ENCODE measurements at places on chromosomes 7 and 10.

DNA sequence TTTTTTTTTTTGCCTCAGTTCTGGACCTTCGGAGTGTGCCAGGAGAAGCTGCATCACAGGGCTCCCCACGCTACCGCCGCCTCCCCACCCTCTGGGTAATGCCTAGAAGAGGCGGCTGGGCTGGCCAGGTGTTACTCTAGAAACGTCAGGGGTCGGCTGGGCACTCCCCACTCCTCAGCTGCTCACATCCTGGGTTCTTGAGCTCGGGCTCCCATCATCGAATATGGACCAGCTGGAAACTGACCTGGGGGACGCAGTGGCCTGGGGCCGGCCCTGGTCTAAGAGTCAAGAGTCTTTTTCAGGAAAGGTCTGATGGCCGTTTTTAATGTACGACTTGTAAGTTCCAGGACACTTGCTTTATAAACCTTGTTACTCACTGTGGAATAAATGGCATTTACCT, 326.5 kb downstream of the WDR37 start:
- DNase-seq: no peak

DNA sequence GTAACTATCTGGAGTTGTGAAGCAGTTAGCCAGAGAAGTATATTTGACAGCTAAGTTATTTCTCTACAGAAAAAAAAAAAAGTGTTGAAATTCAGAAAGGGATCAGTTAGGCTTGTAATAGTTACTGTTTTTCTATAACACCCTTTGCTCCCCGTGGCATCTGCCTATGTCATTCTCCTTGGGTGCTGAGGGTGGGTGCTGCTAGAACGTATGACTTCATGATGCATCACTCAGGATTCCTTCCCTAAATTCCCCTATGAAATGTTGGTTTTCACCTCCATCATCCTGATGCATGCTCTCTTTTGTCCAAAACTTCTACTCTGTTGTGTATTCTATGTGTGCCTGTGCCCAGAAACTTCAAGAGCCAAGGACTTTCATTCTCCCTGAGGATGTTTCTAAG, 536.4 kb downstream of the GRM8 start:
- no peak for DNase-seq

DNA sequence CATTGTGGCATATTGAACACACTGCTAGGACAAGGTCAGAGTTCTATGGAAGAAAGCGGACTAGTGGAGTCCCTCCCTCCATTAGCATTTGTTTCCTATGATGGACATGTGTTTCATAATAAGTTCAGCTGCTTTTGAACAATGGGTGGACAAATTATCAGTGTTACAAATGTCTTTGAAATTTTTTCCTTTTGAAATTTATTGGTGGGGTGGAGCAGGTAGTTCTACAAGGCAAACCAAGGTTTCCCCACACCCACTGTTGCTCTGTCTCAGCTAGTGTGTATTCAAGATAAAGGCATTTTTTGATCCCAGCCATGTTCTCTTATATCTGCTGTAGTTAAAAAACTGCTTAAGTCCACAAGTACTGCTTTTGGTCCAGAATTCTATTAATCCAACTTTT, 79.9 kb downstream of the MALSU1 start:
- no peak for DNase-seq

DNA sequence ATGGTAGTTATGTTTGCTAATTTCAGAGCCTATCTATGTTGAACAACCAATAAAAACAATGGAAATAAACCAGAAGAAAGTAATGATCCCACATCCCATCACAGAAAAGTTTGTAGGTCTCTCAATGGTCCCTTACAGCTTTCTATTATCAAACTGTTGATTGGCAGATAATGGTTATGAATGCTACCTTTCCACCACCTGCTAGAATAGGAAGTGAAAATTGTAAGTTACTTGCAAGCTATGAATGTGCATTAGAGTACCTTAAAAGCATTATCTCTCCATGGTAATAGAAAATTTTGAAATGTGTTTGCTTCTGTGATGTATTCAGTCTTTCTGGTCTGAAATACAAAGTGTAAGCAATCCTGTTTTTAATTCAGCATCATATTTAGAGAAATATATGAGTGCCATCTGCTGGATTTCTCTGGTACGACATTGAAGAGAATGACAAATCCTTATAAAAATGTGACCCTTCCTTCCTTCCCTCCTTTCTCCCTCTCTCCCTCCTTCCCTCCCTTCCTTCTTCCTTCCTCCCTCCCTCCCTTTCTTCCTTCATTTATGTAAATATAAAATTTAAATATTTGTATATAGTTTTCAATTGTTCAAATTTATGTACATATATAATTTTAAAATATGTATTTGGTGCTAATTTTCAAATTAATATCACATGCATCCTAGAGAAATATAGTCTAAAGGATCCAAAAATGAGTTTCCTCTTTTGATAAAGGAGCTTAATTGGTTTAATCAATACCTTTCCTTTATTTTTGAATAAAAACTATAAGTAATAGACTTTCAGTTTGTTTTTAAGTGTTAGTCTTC, 41.4 kb upstream of the PNLIPRP3 start:
- DNase-seq: no peak

DNA sequence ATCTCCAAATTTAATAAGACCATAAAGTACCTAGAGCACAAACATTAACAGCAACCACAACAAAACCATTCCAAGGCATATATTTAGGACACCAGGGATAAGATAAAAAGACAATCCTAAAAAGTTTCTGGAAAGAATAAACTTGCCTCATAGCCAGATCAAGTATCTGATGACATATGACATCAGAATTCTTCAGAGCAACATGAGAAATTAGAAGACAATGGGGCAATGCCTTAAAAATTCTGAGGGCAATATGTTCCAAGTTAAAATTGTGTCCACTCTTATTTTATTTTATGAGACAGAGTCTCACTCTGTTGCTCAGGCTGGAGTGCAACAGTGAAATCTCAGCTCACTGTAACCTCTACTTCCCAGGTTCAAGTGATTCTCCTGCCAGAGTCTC, 2.8 kb downstream of the EFCAB10 start:
- DNase-seq: no peak

GRCh38 chr10:132687181-132687892, 98.6 kb downstream of the NKX6-2 start:
- DNase-seq: no peak

DNA sequence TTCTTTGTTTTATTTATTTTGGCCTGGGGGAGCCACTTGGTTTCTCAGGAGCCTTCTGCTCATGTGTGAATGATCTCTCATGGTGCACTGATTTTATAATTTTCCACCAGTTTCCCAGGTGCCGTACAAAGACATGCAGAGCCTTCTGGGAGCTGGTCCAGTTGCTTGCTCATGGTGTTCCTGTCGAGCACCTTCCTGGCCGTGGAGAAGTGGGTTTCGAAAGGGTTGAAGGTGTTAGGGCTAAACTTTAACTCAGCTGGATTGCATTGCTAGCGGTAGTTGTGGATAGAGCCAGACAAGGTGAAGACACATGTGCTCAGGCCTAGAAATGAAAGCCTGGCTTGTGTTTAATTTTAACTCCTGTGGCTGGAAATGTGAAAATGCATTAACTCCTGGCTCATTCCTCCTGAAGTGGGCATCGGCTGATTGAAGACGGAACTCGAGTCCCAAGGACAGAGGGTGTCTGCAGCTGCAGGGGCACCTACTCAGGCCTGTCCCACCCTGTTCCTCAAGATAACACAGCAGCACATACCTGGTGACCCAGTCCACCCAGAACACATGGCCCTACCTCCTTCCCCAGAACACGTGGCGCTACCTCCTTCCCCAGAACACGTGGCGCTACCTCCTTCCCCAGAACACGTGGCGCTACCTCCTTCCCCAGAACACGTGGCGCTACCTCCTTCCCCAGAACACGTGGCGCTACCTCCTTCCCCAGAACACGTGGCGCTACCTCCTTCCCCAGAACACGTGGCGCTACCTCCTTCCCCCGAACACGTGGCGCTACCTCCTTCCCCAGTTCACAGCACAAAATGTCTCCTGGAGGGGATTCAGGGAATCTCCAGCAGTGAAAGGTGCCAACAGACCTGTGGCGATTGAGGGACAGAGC, 133.2 kb downstream of the WDR37 start:
- no peak for DNase-seq

GRCh38 chr7:147803606-147804005, 787.0 kb upstream of the C7orf33 start:
- DNase-seq: no peak

DNA sequence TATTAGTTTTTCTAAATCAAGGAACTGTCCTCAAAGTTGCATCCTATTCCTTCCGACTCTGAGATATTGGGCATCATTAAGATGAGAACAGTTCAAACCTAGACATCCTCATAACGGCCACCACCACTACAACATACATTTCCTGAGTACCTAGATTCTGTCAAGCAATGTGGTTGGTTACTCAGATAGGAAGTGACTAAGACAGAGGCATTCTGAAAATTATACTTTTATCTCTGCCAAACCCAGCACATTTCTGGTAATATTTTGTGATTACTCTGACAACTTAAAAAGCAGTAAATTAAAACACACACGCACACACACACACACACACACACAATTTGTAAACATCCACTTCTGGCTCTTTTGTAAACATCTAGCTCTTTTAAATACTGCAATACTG, 291.2 kb upstream of the MEOX2 start:
- no peak for DNase-seq

DNA sequence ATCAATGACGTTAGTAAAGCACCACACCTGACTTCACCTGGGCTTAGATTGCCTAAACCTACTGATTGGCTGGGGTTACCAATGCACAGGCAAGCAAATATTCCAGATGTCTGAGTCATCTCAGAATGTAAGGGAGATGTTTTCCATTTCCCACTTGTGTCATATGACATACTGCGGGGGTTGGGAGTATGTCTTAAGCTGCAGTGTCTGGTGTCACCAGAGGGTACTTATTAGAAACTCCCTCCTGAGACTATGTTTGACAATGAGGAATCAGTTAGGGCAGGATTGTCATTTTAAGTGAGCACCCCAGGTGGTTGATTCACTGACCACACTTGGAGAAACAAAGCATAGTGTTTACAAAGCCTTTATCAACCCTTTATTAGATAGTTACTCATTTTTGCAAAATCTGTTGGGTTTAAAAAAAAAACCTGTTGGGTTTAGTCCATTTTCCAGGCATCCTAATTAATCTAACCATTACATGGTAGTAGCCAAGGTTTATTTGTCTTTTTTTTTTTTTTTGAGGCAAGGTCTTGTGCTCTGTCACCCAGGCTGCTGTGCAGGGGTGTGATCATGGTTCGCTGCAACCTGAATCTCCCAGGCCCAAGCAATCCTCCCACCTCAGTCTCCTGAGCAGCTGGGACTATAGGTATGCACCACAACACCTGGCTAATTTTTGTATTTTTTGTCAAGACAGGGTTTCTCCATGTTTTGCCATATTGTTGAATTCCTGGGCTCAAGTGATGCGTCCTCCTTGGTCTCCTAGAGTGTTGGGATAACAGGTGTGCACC, 72.5 kb downstream of the CDK6 start:
- no peak for DNase-seq

DNA sequence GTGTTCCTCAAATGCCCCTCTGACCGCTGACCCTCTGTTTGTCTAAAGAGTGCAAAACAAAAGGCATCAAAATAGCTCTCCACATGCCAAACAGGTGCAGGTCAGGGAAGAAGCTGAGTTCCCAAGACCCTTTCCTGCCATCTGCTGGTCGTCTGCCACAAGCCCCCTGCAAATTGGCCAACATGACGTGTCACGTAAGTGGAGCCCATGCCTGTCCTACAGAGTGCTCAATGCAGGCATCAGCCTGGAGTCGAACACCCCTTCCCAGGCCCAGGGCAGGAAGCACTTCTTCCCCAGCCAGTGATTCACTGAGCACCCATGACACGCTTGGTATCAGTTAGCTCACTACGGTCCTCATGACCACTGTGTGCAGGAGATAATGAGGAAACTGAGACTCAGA, 14.1 kb downstream of the TMEM72 start:
- DNase-seq: no peak

DNA sequence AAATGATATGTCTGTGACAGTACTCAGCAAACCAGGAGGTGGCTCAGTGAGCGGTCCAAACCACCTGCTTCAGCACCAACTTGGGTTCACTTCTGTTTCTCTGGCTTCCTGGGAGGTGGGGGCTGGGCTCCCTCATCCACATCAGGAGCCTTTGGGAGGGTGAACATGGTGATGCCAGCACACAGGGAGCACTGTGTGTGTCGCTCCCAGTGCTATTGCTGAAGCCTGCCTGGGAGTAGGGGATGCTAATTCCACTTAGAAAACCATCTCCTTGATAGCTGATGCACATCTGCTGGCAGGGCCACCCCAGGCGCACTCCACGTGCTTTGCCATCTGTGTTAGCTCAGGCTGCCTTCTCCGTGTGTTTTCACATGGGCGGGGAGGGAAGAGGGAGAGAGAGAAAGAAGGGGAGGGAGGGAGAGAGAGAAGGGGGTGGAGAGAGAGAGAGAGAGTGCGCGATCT, 58.0 kb downstream of the RAMP3 start:
- DNase-seq: no peak

DNA sequence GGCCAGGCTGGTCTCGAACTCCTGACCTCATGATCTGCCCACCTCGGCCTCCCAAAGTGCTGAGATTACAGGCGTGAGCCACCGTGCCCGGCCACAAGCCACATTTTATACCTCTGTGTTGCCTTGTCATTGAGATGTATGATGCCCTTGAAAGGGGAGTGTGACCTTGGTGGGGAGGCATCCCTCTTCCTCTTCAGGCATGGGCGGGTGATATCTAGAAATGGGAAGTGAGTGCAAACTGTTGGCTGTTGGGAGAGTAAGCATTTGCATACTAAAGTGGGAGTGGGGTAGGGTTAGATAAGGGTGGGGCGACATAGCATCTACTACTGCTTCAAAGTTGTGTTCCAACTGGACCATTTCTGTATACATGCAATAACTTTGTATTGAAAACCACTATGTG, 20.1 kb downstream of the RP9 start:
- DNase-seq: no peak

DNA sequence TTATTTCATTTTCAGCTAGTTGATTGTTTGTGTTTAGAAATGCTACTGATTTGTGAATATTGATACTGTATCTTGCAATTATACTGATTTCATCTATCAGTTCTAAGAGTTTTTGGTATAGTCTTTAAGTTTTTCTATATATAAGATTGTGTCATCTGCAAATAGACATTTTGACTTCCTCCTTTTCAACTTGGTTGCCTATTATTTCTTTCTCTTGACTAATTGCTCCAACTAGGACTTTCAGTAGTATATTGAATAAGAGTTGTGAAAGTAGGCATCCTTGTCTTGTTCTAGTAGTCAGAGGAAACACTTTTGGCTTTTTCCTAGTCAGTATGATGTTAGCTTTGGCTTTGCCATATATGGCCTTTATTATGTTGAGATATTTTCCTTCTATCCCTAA, 20.4 kb downstream of the PHTF2 start:
- DNase-seq: no peak

DNA sequence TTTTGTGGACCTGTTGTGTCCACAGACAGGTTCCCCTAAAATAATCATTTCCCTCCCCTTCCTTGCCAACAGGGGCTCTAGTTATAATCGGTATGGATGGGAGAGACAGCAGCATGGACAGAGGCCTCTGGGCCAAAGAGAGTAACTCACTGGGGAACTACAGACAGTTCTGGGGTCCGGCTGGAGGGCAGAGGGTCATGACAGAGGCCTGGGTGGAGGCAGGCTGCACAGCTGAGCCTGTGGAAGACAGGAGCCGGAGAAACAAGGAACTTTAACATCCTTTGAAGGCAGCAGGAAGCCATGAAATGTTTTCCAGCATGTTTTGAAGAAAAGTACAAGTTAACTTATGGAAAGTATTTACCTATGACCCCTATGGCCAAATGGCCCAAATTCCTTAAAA, 68.6 kb downstream of the PDIA4 start:
- DNase-seq: no peak

Data from stimulated activated CD4-positive, alpha-beta T cell treated with anti-CD3 and anti-CD28 coated beads, Interleukin-15, amount 100 ng/mL, for 1 hour (primary cell).